ENCODE measurements at places on chromosomes 3 and 15. TPM values are rescaled to one million over a fixed set of nuclear protein-coding genes. Genes with fewer than 3 reads are reported as not detected.

DNA sequence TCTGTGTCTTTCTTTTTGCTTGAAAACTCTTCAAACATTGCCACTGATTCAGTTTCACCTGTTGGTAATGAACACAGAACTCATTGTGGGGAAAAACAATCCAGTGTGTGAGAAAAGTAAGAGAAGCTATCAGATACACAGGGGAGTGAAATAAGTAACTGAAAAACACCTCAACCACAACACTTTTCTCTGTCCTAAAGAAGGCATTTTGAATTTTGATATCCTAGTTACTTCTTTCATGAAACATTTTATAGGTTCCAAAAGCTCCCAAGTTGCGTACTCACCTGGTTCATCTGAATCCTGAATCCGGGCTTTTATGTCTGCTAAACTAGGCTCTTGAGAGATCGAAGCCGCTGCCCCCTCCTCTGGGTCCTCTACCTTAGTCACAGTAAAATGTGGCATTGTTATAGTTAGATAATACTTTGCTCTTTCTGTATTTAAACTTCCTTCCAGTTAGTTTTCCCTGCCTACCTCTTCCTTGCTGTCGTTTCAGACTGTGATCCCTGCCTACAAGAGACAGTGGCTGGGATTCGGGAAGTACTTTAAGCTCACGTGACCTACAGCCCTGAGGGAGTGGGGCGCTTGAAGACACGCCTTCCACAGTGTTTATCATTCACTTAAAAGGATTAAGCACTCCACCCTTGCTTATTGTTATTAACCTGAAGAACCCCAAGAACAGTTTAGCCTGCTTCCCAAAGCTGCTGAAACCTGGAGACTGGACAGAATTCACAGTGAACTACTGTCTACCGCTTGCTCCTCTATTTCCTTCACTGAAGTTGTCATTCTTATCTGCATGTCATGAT is 19.1 kb downstream of the SLC12A6 start:
- H3K4me1 ChIP-seq = no peaks in the 10 kb centered on the region
- no peaks in the 10 kb centered on the region for H3K27me3 ChIP-seq
- peak overlapping the region; percentile 54 for H3K4me3 ChIP-seq
- peak; percentile 72 for DNase-seq

DNA sequence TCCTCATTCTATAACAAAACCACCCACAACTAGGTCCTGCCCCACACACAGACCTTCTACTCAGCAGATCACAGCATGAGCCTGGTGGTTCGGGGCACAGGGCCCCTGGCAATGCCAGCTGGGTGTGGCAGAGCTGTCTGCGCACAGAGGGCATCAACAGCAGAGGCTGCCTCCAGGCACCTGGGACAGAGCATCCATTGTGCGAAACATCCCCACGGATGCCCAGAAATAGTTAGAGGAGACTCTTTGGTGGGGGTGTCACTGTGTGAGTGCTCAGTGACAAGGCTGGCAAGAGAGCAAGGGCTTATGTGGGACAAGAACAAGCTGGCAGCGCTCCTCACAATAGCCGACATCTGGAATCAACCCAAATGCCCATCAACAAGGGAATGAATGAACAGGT is 487.4 kb upstream of the PROK2 start:
- peaks cover 9% of the 10 kb centered on the region for H3K4me1 ChIP-seq
- no peak overlapping the region for H3K4me3 ChIP-seq
- no peaks in the 10 kb centered on the region for H3K36me3 ChIP-seq
- no peaks in the 10 kb centered on the region for H3K27me3 ChIP-seq
- DNase-seq = no peak

DNA sequence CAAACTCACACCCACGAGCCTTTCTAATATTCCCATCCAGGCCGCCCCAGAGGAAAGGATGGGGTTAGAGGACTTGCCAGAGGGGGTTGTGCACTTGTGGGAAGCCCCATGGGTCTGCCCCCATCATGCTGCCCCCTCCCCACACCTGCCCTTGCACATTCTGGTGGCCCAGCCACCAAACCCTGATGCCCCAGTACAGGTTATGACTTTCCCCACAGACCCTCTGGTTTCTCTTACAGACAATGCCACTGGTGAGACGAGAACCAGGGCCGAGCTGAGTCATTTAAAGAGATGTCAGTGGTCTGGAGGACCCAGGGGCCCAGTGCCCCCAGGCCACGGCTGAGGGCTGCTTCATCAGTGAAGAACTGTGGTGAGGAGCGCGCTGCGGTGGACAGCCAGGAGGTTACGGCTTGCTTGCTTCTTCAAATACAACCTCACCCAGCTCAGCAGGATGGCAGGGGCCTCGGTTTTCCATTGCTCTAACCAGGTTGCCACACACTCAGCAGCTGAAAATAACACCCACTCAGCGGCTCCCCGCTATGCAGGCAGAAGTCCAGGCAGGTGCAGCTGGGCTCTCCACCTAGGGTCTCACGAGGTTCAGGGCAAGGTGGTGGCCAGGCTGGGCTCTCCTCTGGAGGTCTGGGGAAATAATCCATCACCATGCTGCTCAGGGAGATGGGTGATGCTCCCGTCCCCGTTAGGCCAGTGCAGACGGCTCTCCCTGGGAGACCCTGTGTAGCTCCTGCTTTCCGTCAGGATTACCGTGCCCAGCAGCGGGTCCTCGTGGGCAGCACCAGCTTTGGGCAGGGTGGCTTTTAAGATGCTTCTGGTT is 13.8 kb upstream of the SNRPA1 start:
- DNase-seq = no peak
- peaks cover 22% of the 10 kb centered on the region for H3K36me3 ChIP-seq
- no peak overlapping the region for H3K27ac ChIP-seq

DNA sequence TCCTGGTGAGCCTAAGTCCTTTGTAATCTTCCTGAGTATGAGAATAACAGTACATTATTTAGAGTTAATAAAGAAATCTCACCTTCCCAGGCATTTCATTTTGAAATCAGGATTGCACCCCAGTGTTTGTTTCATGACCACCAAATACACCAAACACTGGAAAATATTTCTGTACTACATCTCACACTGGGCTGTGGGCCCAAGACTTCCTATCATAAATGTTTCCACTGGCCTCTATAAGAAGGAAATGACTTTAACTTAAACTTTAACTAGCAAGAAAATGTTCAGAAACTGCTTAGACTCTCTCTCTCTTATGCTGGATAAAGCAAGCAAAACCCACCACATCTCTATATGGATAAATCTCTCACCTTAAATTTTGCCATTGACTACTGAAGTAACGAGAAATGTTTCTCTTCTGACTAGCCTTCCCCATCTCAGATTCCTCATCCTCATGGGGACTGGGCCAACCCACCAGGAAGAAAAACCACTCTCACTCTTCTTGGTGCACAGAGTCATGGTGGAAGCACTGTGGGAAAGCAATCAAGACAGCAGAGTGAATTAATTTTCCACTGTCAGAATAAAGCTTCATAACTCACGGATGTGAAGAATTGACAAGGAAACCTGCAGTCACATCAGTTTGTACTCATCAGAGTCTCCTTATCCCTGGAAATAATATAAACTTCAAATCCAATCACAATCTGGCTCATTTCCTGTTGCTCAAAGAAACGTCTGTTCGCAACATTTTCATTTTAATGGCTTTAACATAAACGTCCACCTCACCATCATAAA is 859.6 kb downstream of the EPHA3 start:
- H3K4me1 ChIP-seq = no peaks in the 10 kb centered on the region
- no peaks in the 10 kb centered on the region for H3K27me3 ChIP-seq
- no peaks in the 10 kb centered on the region for H3K36me3 ChIP-seq

GRCh38 chr3:124037326-124037725 is 45.4 kb upstream of the ROPN1 start:
- no peaks in the 10 kb centered on the region for H3K27me3 ChIP-seq
- H3K4me3 ChIP-seq = no peak overlapping the region
- H3K27ac ChIP-seq = no peak overlapping the region
- H3K36me3 ChIP-seq = no peaks in the 10 kb centered on the region
- no peak for DNase-seq

GRCh38 chr3:10242182-10243065 is 5.8 kb upstream of the TATDN2 start:
- no peak for DNase-seq
- peak overlapping the region; percentile 86 for H3K27ac ChIP-seq
- H3K36me3 ChIP-seq = peaks cover 47% of the 10 kb centered on the region
- no peak overlapping the region for H3K4me3 ChIP-seq

DNA sequence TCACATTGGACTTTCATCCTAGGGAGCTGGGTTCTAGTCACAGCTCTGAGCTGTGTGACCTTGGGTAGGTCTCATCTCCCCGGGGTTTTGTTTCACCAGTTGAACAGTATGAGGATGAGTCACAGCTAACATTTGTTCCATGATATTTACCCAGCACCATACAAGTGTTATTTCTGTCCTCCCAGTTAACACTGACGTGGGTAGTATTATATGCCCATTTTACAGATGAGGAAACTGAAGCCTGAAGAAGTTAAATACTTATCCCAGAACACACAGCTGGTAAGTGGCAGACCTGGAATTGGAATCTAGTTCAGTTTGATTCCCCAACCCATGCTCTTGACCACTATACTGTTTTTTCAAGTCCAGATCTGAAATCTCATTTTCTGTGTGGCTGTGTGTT is 908 bp upstream of the RARB start:
- H3K27me3 ChIP-seq = peaks cover 32% of the 10 kb centered on the region
- H3K4me3 ChIP-seq = peak overlapping the region; percentile 62
- H3K27ac ChIP-seq = peak overlapping the region; percentile 97
- H3K36me3 ChIP-seq = no peaks in the 10 kb centered on the region
- H3K4me1 ChIP-seq = peaks cover 5% of the 10 kb centered on the region

SLC9C1 gene
- total RNA-seq = 0.80 TPM

TATDN2 gene
- 17.6 TPM for total RNA-seq

CCRL2 gene
- total RNA-seq = 1.4 TPM

All from heart right ventricle (tissue), 16 donors.